CD4-positive, alpha-beta T cell treated with Interleukin-12 subunit alpha and Interleukin-12 subunit beta, for 1 hour (primary cell): ENCODE measurements at places on chromosomes 2 and 18.

DNA sequence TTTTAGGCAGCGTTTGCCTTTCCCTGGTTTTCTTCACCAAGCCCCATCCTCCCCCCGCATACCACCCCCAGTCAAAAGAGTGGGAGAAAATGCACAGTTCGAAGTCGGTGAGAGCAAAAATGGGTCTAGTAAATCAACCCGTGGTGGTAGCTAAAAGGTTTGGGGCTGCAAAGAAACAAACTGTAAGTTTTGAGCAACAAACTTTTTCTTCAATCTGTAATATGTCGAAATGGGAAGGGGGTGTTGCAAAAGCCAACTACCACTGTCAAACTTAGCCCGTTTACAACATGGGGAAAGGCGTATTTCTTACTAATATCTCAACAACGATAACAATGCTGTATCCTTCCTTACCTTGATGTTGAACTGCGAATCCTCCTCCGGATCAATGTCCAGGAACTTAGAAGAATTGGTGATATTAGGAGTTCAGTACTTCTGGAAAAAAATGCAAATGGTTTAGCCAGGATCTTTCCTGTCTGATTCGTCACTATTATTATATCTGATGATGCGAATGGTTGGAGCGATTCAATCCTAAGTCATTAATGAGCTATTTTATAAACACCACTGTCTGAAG, 2.4 kb upstream of the SATB2 start:
- DNase-seq: no peak

DNA sequence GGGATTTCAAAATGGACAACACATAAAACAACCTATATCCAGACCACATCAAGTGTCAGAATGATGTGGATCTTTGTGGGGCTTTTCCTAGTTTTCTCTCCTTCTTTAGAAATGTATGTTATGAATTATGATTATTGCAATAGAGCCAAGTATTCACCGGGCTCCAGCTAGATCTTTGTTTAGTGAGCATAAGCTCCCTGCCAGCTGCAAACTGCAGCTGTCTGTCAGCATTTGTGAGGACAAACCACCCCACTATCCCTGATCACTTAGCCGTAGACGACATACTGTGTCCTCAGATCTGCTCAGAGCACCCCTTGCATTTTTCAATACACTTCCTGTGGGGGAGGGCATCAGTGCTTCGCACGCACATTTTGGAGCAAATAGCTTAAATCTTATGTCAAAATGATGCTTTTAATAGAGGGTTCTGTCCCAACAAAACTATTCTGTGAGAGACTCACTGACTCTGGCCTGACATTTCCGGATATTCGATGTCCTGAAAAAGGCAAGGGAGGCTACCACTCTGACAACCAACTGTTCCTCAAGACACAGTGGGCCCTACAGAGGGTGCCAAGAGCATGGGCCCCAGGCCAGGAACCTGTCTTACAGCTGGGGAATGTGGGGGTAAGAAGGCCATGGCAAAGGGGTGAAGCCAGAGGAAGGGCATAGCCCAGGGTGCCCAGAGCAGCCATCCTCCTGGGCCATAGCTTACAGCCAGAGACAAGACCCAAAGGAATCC, 346.0 kb downstream of the ARHGAP15 start:
- no peak for DNase-seq

DNA sequence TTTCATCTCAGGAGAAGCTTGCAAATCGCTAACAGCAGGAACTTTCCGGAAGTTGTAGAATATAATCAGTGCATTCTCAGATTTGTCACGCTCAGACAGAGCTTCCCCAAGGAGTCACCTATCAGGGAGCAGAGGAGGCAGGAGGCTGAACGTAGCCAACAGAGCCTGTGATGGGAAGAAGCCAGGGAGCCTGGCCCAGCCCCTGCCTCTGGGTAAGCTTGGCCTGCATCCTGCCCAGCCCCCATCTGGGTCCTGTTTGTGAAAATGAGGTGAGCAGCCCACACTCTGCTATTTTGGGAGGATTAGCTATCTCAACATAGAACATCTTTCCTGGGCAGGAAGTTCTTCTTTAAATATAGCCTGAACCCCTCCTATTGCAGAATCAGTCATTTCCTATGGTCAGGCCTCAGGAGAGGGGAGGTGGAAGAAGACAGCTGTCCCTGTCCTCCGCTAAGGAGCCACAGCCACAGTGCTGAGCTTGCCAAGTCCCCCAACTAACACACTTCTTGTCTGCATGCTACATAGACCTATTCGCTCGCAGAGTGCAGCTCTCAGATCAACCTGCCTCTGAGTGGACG, 19.2 kb upstream of the PKDCC start:
- no peak for DNase-seq

DNA sequence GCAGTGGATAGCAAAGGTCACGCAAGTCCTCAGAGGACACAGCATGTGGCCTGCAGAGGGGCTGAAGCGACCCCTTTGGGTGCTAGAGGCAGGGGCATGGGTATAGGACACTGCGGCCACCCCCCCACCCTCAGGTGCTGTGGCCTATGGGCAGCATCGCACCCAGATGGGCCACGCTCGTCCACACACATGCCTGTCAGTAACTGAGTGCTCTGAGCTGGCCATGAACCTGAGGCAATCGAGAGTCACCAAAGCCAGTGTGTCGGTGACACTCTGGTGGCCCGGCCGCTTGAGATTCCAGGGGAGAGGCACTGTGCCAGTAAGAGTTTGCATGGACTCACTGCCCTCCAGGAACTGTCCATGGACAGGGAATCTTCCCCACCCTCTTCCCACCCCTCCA, 22.7 kb upstream of the PTPN2 start:
- no peak for DNase-seq

DNA sequence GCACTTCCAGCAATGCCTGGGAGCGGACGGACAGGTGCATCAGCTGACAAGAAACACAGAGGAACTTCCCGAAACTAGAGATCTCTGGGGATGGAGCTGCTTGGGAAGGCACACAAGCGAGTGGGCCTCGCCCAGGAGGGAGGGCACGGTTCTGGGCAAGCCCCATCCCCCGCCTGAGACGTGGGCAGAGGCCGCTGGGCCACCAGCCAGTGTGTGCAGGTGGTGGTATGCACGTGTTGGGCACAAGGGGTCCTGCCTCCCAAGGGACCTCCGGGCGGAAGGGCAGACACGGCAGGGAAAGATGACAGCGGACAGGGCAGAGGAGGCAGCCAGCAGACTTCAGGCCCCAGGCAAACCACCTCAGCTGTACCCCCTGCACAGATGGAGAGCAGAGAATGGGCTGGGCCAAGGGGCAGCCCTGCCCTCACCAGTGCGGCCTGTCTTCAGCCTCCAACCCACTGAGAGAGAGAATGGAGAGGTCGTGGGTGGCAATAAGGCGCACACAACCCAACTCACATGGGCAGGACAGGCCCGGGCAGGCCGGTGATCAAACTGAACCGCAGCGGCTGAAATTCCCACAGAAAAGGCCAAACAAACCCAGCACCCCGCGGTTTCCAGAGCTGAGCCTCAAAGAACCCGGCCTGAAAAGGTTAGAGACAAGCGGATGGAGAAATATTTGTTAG, 51.2 kb downstream of the HDAC4 start:
- DNase-seq: no peak

GRCh38 chr2:187554011-187554703, at the start of gene TFPI:
TSS of gene TFPI (minus strand) at chr2:187554435. CDS start at chr2:187503768, 50,667 bp downstream.
- no peak for DNase-seq

GRCh38 chr2:216516730-216517350, 18.2 kb downstream of the RPL37A start:
- DNase-seq: no peak

GRCh38 chr2:180662521-180662920, 317.9 kb upstream of the UBE2E3 start:
- DNase-seq: no peak

DNA sequence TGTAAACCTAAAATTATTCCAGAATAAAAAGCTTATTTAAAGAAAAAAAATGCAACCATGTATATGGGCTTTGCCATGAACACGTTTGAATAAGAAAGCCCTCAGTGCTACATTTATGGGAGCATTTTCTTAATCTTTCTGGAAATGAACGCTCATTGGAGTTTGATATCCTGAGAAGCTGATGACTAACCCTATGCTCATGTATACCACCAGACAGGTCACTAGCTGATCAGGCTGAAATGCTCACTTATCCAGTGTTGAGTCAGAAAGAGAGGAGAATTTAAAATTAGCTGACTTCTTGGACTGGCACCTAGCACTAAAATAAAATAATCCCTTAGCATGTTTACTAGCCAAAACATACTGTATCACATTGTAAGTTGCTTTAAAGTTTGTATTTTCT, 254.9 kb upstream of the SIX3 start:
- no peak for DNase-seq

- DNase-seq: no peak
These were observed 42.0 kb downstream of the MCFD2 start for GRCh38 chr2:46873604-46874068.

- no peak for DNase-seq
These were observed 274.0 kb downstream of the CAMKMT start for GRCh38 chr2:44635725-44636124.

DNA sequence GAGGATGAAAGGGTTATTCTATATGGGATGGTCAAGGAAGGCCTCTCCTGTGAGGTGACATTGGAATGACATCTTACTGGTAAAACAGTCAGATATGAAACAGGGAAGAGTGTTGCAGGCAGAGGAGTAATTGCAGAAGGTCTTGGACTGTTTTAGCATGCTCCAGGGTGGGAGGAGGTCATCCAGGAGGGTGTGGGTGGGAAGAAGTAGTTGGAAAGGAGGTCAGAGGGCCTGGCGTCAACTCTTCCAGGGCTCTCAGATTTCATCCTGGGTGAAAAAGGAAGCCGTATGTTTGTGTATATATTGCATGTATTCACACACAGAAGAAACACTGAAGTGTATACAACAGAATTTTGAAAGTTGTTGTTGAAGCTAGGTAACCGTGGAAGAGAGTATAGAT, 48.2 kb downstream of the ATP9B start:
- DNase-seq: no peak

DNA sequence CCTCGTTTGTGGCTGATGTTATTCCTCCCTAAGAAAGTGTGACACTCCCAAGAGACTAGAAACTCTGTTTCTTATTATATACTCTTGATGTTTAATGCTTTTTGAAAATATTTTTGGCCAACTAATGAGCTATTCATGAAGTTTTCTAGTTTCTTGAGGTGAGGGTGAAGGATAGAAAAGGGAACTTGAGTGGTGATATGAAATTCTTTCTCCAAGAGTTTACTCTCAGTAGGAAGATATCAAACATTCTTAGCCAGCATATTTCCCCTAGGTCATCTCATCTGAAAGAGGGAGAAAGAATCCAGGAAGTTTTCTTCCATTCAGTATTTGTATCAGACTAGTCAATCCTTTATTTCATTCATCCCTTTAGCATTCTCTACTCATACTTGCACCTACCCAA, 95.7 kb downstream of the MAP3K20 start:
- DNase-seq: no peak

GRCh38 chr18:61528961-61529360, 195.7 kb downstream of the CDH20 start:
- DNase-seq: no peak

DNA sequence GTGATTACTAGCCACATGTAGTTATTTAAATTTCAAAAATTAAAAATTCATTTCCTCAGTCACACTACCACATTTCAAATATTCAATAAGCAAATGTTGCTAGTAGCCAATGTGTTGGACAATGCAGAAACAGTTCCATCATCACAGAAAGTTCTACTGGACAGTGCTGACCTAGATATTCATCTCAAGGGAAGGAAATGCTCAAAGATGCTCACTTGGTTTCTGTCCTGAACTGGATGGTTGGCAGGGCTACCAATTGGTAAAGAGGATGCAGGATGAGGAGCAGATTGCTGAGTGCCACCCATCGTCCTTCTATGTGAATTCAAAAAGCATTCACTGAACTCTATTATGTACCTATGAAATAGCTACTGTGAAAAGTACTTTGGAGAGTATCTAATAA, 6.0 kb upstream of the UBXN2A start:
- DNase-seq: no peak

DNA sequence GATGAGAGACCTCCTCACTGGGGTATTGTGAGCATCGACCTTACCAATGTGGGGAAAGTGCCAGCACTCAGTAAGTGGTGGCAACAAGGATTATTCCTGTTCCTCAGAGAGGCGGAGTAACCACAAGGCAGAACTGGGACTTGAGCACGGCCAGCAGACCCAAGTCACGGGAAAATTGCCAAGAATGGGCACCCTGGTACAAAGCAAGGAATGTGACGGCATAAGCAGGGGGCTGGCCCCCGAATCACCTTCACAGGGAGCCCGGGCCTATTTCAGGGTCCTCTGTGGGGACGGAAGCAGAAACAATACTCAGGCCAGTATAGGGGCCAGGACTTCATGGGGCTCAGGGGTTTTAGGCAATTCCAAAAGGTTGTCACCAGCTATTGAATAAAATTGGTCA, 25.4 kb downstream of the CENPA start:
- no peak for DNase-seq

DNA sequence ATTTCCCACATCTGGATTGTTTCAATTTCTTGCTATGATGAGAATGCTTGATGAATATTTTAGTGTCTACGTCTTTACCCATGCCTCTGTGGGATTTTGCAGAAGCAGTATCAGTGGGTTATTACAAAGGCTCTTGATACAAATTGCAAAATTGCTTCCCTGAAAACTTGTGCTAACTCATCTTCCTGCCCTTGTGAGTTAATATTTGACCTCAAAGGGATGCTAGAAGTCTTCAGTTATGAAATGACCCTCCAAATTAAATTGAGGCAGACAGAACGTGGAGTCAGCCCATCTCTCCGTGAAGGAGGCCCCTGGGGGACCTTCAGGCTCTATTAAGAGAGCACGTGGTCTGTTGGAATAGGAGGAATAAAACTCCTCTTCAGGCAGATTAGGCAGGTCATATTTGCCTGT, 239.2 kb upstream of the HS6ST1 start:
- DNase-seq: no peak

DNA sequence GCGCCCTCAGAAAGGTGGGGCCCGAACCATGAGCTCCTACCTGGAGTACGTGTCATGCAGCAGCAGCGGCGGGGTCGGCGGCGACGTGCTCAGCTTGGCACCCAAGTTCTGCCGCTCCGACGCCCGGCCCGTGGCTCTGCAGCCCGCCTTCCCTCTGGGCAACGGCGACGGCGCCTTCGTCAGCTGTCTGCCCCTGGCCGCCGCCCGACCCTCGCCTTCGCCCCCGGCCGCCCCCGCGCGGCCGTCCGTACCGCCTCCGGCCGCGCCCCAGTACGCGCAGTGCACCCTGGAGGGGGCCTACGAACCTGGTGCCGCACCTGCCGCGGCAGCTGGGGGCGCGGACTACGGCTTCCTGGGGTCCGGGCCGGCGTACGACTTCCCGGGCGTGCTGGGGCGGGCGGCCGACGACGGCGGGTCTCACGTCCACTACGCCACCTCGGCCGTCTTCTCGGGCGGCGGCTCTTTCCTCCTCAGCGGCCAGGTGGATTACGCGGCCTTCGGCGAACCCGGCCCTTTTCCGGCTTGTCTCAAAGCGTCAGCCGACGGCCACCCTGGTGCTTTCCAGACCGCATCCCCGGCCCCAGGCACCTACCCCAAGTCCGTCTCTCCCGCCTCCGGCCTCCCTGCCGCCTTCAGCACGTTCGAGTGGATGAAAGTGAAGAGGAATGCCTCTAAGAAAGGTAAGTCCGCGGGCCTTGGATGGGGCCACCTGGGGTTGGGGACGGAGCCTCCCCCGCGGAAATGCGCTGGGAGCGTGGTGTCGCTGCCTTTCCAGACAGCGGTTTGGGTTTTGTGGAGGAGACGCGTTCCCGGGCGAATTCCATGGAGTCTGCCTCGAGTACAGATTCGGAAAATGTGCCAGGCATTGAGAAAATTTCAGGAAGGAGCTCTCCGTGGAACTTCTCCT, 559 bp downstream of the HOXD1 start:
- no peak for DNase-seq
